ENCODE measurements at places on chromosomes 1 and 21.

- no peak for DNase-seq
Measured at GRCh38 chr21:44785620-44786335, 15.8 kb downstream of the UBE2G2 start.

GRCh38 chr1:222043444-222044292, 301.8 kb upstream of the DUSP10 start:
- DNase-seq: no peak

GRCh38 chr1:207115269-207115668, 11.2 kb downstream of the C4BPA start:
- DNase-seq: no peak

- DNase-seq: no peak
Measured at GRCh38 chr1:160542303-160542945, 19.4 kb upstream of the SLAMF6 start.

DNA sequence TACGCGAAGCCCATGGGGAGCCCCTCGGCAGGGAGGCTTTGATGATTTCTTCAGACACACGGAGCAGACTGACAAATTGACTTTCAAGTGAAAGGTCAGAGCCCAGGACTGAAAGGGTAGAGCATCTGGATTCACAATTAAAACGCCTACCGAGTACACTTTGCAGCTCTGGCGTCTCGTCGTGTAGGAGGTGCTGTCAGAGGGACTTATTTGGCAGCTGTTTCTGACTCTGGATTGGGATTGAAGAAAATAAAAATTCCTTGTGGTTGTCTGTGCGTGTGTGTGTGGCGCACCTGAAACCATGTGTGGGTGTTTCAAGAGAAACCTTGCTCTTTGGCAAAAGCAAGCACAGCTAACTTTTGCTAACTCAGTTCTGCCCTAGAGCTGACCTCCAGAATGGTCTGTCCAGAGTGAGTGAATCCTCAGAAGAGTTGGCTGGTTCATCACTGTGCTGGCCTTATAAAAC, 348.7 kb downstream of the HLX start:
- DNase-seq: no peak

DNA sequence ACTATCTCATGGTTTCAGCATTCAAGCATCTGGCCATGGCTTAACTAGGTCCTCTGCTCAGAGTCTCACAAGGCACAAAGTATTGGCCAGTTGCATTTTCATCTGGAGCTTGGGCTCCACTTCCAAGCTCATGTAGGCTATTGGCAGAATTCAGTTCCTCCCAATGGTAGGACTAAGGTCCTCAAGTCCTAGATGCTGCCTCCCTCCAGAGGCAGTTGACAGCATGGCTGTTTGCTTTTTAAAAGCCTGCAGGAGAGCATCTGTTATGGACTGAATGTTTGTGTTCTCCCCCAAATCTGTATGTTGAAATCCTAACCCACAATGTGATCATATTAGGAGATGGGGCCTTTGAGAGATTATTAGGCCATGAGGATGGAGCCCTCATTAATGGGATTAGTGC, 38.0 kb upstream of the HLX start:
- no peak for DNase-seq

DNA sequence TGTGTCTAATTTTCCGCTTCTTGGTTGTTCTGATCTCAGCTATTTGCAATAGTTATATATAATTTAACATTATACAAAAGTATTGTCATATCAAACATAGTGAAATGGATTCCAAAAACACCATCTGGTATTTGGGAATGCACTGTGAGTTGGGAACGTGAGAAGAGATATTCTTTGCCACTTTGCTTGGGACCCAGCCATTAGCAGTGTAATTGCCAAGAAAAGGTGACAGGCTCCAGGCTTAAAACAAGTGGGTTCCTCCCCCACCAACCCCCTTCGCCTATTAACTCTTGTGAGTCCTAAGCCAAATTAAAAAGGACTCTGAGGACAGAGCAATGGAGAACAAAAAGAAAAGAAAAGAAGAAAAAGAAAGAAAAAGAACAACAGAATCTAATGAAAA, 186.7 kb upstream of the NFIA start:
- DNase-seq: no peak

DNA sequence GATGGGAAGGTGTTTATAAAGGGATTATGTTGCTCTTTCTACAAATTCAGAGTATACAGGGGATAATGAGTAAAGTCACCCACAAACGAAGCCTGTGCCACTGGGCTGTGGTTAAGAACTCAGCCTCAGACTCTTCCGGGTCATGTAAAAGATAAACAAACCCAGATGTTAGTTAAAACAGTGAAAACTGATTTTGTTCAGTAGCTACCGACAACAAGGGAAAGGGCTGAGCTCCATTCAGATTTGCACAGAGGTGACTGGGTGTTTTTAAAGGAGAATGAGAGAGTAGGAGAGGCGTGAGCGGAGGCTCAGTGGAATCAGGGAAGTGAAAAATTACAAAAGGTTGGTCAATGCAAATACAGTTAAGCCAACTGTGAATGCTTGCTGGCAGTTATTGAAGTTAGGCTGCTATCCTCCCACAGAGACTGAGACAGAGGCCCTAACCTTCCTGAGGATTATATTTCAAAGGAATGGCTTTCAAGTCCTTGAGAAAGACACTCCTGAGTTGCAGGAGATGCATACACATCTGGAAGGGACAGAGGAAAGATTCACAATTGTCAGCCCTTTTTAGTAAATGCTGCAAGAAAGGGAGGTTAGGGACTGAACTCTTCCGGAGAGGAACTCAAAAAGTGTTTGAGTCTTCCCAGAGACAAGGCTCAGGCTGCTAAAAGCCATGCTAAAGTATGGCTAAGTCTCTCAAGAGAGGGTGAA, 29.9 kb upstream of the SAMD13 start:
- DNase-seq: no peak

GRCh38 chr1:77540501-77541161, 141.8 kb downstream of the ZZZ3 start:
- DNase-seq: no peak

DNA sequence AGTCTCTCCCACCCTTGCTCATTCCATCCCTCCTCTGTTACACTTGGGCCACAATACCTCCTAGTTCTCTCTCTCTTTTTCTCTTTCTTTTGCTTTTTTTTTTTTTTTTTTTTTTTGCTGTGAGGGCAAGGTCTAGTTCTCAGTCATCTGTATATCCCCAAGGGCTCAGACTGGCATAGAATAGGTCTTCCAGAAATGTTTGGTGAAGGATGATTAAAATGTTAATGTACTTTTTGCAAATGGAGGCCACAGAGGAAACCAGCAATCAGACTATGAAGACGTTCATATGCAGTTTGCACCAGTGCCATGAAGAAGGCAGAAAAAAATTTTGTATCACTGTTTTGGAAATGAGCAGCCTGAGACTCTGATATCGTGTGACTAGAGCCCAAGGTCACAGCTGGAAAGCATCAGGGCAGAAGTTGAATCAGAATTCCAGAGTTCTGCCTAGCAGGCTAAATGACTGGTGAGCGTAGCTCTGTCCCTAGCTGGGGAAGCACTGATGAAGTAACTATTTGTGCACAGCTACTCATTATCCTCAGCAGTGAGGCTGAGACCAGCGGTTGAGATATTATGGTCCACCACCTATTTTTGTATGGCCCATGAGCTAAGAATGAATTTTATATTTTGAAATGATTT, 186.5 kb downstream of the TGFBR3 start:
- DNase-seq: no peak

DNA sequence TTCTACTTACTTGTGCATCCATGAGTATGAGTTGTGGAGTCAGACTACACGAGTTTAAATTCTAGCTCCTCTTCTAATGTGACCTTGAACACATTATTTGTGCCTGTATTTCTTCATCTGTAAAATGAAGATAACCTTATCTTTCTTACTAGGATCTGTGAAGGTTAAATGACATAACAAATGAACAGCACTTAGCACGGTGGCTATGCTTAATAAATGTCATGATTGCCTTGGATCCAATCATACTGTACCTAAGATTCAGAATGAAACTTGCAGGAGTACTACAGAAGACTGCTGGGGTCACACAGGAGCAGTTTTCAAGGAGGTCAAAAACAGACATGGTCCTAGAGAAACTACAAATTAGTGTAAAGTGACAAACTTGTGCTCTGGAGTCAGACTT, 22.2 kb upstream of the ALG14 start:
- no peak for DNase-seq

- no peak for DNase-seq
Measured at GRCh38 chr1:55646181-55646580, 431.0 kb upstream of the USP24 start.

DNA sequence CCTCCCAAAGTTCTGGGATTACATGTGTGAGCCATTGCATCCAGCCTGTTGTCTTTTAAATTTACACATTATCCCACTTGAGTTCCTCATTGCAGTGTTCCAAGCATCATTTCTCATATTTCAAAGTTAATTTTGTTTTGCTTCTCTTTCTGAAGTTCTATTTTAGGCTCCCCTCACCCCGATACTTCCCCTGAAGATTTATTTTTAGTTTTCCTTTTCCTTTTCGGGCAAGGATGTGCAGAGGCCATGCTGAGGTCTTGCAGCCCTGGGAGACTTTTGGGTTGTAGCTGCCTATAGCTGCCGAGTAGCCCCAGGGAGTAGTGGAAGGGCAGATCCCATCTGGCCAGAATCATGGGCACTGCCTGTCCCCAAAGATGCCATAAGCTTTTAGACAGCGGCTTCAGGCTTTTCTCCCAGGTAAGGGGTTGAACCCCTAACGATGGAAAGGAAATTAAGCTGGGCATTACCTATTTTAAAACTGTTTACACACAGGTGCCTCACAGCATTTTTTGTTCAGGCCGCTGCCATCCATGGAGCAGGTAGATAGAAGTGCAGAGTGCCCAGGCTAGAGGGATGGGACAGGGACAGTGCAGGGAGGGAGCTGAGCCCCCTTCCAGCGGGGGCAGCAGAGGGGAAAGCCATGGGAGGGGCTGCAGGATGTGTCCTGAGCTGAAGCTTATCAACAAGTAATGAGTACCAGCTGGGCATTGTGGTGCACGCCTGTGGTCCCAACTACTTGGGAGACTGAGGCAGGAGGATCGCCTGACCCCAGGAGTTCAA, 15.9 kb downstream of the PSEN2 start:
- DNase-seq: no peak

DNA sequence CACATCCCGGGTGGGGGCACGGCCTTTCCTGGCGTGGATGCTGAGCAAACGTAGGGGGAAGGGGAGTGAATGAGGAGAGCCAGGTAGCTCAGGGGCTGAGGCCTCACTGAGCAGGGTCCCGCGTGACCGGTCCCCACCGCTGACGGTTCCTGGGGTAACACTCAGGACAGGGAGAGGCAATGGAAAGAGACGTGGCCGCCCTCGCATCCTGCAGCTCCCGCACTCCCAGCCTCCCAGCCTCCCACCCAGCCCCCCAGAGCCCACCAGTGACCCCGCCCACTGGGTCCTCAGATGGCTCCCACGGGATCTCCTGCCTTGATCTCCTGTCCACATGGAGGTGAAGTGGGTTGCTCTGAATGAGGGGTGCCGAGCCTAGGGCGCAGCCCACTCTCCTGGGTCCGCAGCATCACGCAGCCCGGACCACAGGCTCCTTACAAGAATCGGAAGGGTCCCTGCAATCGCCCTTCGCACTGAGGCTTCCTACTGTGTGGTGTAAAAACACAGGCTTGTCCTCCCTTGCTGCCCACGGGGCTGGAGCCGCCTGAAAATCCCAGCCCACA, 2.4 kb downstream of the TSPEAR start:
- no peak for DNase-seq

- no peak for DNase-seq
Measured at GRCh38 chr1:34842952-34843371, 16.6 kb downstream of the SMIM12 start.

GRCh38 chr1:220747437-220748088, 559 bp upstream of the MTARC2 start:
- DNase-seq: no peak

DNA sequence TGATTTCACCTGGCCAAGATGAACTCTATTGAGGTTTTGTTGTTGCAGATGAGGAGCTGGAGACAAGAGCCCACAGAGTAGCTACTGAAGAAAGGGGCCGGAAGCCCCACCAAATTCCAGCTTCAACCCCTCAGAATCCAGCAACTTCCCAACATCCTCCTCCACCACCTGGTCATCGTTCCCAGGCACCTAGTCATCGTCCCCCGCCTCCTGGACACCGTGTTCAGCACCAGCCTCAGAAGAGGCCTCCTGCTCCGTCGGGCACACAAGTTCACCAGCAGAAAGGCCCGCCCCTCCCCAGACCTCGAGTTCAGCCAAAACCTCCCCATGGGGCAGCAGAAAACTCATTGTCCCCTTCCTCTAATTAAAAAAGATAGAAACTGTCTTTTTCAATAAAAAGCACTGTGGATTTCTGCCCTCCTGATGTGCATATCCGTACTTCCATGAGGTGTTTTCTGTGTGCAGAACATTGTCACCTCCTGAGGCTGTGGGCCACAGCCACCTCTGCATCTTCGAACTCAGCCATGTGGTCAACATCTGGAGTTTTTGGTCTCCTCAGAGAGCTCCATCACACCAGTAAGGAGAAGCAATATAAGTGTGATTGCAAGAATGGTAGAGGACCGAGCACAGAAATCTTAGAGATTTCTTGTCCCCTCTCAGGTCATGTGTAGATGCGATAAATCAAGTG, 14.3 kb downstream of the CD2 start:
- DNase-seq: no peak

DNA sequence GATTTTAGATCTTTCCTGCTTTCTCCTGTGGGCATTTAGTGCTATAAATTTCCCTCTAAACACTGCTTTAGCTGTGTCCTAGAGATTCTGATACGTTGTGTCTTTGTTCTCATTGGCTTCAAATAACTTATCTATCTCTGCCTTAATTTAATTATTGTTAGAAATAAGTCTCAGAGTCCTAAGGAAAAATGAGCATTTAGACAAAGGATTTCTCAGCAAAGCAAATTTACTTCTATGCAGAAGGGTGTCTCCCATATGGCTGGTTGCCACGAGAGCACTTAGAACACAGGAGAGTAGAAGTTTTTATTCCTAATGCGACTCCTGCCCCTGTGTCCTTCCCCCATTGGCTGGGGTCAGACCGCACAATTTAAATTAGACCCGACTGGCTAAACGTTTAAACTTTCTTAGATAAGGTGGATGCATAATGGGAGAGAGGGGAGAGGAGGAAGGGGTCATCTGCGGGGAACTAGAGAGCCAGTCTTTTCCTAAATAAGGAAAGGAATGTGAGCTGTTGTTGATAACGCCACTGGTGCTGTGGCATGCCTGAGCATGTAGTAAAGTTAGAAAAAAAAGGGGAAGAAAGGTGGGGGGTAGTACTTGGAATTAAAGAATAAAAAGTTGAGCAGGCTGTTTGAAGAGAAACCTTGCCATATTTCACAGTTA, 170.2 kb downstream of the DYRK1A start:
- no peak for DNase-seq

GRCh38 chr1:158020259-158020885, 26.9 kb downstream of the KIRREL1 start:
- DNase-seq: no peak

DNA sequence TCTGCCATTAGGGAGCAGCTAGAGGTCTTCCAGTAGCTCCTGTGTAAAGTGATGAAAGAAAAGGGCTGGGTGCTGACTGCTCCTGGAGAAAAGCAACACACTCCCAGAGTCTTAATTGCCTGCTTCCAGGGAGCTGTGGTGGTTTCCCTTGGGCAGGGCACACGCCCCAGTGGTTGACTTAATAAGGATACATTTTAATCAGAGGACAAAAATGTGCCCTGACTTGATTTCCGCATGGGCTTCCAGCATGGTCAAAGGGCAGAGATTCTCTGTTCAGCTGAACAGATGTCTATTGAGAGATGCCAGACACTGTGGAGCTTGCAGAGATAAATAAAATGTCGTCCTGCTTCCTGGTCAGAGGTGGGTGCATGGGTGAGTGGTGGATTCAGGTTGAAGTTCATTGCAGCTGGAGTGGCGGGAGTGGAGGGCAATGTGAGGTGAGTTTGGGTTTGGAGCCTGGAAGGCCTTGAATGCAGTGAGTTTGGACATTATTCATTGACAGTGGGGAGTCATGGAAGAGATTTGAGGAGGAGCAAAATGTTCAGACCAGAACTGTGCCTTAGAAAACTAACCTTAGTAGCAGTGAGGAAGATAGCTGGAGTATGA, 16.0 kb downstream of the QSOX1 start:
- DNase-seq: no peak

Data from T-cell (primary cell).